ENCODE measurements at places on chromosomes 3 and 15.

GRCh38 chr15:29016518-29016917, 130.7 kb downstream of the APBA2 start:
- DNase-seq = no peak

DNA sequence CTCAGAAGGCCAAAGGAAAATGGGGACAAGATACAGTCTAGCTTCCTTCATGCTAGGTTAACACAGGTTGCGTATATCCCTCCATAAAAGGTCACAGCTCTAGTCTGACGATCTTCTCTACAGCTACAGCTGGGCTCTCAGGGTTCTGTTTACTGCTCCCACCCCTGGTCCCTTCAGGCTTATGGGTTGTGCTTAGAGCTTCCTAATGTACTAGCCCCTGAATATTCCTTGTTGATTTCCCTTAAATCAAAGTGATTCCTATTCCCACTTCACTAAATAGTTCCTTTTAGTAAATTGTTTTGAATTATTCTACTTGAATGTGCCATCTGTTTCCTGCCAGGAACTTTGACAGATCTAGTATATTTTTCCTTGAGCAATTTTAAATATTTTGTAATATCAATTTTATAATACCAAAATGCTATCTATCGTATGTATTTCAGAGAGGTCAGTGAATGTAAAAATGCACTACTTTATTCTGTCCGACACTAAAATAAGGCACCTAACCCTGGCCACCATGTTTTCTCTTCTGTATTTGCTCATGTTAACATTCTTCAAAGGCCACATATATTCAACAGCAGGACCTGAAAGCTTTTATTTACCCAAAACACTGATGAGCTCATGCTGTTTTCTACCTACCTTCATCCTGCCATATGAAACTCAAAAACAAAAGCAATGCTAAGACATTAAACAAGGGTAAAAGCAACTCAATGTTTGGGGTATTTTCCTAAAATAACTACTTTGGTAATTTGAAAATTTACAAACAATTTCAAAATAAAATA, 92.8 kb upstream of the TGFBR2 start:
- no peak for DNase-seq

DNA sequence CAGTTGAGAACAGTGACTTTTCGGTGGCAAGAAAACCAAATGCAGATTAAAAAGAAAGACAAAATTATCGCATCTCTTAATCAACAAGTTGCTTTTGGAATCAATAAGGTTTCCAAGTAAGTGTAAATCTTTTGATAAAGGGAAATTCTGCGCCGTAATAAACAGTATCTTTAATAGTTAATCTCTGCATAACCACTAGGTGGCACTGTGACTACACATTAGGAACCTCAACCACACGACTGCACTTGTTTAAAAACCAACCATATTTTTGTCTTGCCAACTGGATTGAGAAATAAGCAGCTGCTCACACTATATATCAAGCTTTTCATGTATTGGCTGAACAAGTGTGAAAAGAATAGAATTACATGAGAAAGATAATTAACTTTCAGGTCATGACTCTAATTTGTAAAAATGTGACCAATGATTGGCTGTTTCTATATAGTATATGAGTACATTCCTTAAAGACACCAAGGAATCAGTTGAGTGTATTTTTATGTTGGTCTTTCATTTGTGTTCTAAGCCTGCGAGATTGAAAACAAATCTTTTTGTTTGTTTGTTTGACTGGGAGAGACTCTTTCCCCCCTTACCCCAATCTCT, 72.7 kb downstream of the DZIP3 start:
- peak; percentile 65 for DNase-seq

GRCh38 chr3:71478568-71478967, 105.0 kb downstream of the FOXP1 start:
- no peak for DNase-seq

DNA sequence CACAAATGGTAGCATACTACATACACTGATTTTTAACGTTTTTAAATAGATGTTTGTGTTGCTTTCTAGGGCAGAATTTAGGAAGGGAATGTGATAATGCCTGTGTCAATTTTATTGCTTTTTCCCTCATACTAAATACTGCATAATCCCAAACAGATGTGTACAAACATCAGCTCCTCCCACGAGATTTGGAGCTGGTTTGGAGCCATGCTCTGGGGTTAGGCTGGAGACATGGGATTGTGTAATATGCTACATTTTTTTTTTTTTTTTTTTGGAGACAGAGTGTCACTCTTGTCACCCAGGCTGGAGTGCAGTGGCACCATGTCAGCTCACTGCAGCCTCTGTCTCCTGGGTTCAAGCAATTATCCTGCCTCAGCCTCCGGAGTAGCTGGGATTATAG, 80.1 kb downstream of the EBLN2 start:
- DNase-seq = peak; percentile 64

DNA sequence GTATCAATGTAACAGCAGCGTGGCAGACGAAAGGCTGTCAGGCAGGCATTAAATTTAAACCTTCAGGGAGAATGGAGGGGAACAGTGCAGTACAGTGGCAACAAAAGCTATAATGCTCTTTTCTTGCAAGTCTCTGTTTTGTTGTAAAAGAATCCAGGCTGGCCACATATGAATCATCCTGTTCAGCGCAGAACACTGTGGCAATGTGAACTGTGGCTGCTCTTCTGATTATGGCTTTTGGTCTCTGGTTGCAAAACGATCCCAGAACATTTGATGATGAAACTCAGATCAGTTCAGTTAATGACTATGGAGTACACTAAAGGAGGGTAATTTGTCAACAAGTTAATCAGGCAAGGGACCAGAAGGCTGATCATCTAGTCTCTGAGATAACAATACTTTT, 219.7 kb upstream of the SGO1 start:
- DNase-seq = no peak

DNA sequence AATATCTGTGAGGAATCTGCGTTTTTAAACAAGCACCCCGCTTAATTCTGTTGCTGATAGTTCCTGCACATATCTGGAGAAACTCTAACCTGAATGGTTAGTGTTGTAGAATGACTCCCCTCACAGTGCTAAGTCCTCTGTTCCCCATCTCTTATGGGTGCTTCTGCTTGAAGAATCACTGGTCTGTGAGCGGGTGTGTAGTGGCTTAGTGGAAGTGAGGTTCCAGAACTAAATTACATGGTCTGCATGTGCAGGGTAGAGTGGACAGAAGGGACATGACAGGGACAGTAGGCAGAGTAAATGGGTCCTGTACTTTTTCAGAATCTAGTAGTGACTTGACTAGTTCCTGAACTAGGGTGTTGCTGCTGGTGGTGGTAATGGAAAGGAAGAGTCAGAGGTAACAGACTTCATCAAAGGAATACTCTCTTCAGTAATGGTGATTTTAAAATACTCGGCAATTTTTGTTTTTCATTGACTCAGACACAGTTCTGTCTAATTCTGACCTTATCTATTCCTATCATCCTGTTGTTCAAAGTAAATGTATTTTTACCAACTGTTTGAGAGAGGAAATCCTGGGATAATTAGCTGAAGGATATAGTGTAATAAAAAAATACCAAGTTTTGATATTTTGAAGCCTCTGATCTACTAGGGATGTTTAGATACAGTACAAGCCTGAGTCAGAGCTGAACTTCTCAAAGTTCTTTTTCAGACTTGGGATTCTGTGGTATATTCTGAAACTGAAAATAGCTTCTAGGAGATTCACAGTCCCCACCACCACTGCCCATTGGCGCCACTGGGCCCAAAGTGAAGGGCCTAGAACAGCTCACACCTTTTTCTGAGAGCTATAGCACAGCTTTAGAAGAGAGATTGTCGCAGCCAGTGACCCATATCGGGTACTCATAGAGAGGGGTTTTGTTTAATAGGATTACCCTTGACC, 55.5 kb downstream of the FNDC3B start:
- no peak for DNase-seq

GRCh38 chr3:147407498-147408187, 1.3 kb upstream of the ZIC4 start:
- DNase-seq = no peak

- DNase-seq = no peak
Observed at GRCh38 chr15:74421302-74422245, 12.2 kb downstream of the SEMA7A start.

GRCh38 chr3:120420928-120421551, 29.8 kb downstream of the FSTL1 start:
- peak; percentile 80 for DNase-seq

GRCh38 chr15:67403428-67404154, 117.3 kb upstream of the C15orf61 start:
- no peak for DNase-seq

DNA sequence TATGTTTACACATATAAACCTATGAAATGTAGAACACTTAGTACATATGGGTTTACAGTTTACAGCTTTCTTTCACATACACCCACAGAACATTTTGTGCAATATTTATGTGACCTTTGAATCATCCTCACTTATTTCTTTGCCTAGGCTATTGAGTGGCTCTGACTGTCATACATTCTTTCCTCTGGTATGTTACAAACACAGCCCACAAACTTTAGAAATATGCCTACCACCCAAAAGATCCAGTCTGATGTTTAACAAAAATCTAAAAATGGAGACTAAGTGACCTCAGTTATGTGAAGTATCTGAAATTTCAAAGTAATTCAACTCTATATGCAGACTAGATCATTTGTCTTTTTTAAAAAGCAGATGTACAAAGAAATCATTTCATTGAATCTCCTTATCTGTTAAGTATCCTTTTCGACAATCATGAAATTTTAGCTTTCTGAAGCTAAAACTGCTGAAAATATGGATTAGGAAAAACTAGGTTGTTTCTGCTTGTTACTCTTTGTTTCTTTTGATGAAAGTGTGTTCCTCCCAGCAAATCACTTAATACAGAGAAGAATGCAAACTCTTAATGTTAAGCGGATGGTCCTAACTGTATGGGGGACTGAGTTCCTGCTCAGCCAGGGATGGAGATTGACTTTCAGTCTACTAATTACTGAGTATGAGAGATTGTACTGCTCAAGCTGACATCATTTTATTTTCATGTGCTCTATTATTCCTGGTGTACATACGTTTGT, 27.7 kb downstream of the CCDC54 start:
- DNase-seq = no peak

DNA sequence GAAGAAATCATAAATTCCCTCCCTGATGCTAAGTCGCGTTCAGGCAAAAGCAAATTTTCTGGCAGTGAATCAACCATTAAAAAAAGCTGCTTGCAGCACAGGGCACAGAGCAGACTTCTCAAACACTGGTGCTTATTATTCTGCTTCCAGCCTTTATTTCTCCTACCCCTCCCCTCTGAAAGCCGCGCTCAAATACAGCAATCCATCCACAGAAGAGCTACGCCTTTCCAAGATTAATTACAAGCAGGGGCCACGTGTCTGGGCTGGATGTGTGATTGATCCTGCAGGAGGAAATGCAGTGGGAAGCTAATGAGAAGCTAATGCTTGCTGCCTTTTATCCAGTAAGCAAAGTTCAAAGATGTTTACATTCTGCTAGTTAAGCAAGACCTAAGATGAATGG, 134.9 kb upstream of the TOPAZ1 start:
- DNase-seq = no peak

GRCh38 chr3:174072675-174073074, 675.1 kb downstream of the NLGN1 start:
- DNase-seq = no peak

DNA sequence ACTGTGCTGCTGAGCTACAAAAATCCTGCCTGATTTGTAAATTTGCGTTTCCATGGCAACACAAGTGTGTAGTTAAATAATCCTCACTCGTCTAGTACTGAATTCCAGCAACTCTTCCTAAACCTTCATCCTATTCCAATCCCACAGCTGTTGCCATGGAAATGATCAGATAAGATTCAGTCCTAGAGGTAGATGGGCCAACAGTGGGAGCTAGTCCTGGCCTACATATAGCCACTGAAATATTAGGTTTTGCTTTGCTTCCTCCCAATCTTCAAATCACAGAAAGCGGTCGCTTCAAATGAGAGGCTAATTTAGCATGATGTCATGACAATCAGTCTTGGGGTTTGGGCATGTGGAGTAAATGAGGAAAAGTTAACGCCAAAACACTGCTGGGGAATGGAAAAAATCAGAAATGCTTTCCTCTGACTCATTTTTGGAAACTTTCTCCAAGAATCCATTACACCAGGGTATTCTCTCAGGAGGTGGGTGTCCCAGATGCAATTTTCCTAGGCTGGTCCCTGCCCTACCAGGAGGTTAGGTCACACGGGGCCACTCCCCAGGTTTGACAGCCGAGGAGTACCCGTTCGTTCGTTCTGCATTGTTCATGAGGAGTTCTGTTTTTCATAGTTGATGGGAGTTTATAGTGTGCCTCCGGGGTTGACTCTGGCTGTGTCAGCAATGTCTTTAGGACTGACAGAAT, 159.2 kb upstream of the SLCO3A1 start:
- peak; percentile 81 for DNase-seq

DNA sequence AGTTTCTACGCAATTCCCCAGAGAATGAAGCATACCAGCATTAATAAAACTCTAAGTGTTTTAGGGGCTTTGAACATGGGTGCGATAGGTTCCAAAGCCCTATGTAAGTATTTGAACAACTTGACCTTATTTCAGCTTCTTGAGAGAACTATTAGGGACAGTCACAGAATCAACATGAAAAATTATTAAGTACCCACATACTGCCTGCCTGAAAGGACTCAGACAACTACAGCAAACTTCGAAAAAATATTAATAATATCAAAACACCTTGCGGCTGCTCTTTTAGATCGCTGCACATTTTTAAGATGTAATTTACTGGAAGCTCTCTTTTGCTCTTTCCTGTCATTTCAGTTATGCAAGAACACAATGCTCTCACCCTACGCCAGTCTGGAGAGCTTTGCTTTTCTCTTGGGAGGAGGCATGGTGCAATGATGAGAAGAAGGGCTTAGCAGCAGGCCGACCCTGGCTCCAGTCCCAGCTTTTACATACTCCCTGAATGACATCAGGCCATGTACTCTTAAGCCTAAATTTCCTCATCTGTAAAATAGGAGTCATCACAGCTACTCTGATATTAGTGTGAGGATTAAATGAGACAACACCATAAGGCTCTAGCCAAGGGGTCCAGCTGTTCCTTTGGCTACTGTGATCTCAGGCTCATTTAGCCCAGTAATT, 640.7 kb downstream of the FHIT start:
- no peak for DNase-seq

DNA sequence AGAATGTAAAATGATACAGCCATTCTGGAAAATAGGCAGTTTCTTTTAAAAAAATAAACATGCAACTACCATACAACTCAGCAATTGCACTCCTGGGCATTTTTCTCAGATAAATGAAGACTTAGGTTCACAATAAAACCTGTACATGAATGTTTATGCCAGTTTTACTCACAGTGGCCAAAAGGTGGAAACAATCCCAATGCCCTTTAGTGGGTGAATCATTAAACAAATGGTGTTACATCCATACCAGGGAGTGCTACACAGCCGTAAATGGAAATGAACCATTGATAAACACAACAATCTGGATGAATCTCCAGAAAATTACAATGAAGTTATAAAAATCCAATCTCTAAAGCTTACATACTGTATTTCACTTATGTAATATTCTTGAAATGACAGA, 140.3 kb downstream of the ADAMTSL3 start:
- no peak for DNase-seq

GRCh38 chr3:16136055-16136454, 38.4 kb upstream of the GALNT15 start:
- no peak for DNase-seq
